IMR-90 (cell line): ENCODE measurements at places on chromosomes 7 and 10. TPM values are rescaled to one million over a fixed set of nuclear protein-coding genes. Genes with fewer than 3 reads are reported as not detected.

GCK gene
- total RNA-seq = 0.18 and 0.28 TPM in 2 replicates

GRCh38 chr10:17431871-17432311 is 22.5 kb downstream of the ST8SIA6 start:
- DNase-seq = peak; percentile 70

- peak; percentile 75 for DNase-seq
Observed at GRCh38 chr10:68301790-68302502, 29.9 kb upstream of the HNRNPH3 start.

VIM gene
- total RNA-seq = 6,409 and 6,735 TPM in 2 replicates

- DNase-seq = no peak
Observed at GRCh38 chr7:123773481-123773880, 24.7 kb upstream of the WASL start.

CALML5 gene
- not detected in 2 replicates for total RNA-seq

- no peak for DNase-seq
Observed at GRCh38 chr7:146345251-146345650, 228.7 kb downstream of the CNTNAP2 start.

DNA sequence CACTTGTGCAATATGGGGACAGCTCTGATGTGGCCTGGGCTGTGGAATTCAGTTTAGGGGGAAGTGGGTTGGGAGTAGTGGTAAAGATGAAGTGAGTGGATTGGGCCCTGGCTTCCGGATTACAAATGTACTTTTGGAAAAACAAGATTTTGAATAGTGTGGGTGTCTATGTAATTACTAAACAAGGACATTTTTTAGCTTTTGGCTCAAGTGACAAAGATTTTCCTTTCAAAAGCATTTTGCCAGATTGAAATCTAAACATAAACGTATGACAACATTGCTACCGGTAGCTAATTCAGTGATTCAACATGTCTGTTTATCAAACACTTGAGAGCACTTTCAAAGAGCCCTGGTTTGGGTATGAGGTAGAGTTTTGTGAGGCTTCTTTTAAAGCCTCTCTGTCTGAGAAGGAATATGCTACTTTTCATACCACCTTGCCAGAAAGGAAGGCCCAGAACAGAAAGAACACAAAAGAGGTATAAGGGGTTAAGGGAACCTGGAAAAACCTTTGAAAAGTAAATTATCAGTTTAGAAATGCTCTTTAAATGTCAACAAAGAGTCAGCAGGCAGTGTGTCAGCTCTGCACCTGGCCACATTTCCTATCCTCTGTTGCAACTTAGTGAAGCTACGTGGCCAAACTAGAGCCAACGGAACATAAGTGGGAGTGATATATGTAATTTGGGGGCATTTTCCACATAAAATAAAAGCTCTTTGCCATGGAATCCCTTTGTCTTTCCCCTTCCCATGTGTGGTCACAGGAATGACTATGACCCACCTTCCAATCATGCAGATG is 516.1 kb downstream of the NRG3 start:
- DNase-seq = no peak

DNA sequence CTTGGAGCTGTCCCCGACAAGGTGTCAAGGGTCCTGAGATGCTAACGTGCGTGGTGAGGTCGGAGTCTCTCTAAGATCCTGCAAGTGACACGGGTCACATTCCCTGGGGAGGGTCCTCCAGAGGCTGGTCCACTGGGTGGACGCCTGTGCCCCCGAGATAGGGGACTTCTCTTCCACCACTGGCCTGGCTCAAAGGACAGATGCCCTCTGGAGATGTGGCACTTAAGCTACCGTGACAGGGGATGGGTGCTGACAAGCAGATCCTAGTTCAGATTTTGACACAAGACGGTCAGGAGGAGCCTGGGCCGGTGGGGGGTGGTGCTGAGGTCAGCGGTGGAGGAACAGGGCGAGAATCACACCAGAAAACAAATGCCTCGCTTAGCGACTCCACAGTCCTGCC is 178.0 kb downstream of the ADARB2 start:
- DNase-seq = no peak

DNA sequence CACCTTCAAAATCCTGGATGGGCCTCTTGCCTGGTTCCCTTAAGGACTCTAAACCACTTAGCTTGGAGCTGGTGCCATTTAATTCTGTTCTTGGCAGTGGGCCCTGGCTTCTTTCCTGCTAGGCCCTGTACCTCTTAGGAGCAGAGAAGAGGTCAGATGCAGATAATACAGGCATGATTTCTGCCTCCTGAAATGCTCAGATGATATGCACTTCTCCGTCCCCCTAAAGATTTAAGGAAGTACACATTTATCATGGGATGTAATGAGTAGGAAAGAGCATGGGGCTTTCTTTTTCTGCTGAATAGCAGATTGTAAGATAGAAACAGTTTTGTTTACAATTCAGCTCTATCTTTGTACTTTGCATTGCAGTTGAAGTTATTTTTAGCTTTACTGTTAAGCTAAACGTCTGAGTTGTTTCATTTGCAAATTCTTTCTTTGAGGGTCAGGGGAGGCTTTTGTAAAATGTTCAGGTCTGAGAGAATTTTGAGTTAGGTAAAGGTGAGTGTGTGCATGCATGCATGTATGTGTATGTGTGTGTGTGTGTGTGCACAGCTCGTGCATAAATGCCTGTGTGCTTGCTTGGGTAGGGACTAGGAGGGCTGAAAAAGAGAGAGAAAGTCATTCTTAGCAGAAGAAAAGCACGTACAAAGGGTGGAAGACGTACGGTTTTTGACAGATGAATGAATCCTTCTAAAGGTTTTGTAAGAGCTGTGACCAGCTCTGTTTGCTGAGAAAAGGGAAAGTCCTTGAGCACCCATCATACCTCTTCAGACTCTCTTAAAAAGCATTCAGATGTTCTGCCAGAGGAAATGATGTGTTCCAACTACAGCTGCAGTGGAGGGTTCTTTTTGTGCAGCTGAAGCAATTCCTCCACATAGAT is 364.2 kb downstream of the AUTS2 start:
- no peak for DNase-seq

MRLN gene
- not detected in 2 replicates for total RNA-seq

GRCh38 chr10:85849315-85849714 is 517.3 kb downstream of the GRID1 start:
- no peak for DNase-seq

- DNase-seq = no peak
Observed at GRCh38 chr10:123835575-123835974, 56.0 kb downstream of the CPXM2 start.

DNA sequence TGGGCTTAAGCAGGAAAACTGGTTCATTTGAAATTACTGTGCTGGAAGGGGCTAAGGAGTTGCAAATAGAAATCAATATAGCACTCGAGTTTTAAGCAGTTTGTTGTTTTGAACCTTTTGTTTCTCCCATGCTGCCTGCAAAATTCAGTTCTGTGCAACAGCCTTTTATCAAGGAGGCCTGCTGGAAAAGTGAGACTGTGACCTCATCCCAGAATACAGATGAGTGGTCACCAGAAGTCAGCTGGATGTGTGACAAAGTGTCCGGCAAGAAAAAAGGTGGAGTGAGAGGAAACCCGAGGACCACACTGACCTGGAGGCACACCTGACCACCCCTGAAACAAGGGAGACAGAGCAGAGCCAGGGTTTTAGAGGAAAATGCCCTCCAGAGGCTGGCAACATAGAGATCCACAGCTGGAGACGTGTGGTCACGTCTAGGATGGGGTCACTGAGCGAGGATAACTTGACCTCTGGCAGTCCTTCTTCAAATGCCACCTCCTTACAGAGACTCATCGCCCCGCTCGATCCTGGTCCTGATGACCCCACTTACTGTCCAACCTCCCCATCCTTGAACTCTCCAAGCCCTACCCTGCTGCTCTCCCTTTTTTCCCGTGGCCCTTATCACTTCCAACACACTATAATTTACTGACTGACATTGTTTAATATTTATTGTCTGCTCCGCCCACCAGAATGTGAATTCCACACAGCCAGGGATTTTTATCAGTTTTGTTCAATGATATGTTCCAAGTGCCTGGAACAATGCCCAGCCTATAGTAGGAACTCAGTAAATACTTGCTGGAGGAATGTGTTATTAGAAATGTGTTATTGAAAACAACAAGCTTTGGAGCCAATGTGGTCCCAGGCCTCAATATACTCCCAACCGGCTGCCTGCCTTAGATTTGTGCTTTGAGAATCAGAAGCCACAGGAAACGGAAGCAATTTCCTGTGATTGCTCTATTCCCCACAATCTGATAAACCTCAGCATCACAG is 243.8 kb downstream of the GLI3 start:
- DNase-seq = peak; percentile 78
